Right ventricle myocardium superior (tissue), 1 donor: ENCODE measurements at places on chromosomes 16 and 17.

GRCh38 chr16:30458561-30459394 lies 13.1 kb upstream of the SEPHS2 start:
- peak; percentile 71 for DNase-seq

GRCh38 chr16:27199235-27199586 lies 4.1 kb upstream of the KDM8 start:
- no peak for DNase-seq

DNA sequence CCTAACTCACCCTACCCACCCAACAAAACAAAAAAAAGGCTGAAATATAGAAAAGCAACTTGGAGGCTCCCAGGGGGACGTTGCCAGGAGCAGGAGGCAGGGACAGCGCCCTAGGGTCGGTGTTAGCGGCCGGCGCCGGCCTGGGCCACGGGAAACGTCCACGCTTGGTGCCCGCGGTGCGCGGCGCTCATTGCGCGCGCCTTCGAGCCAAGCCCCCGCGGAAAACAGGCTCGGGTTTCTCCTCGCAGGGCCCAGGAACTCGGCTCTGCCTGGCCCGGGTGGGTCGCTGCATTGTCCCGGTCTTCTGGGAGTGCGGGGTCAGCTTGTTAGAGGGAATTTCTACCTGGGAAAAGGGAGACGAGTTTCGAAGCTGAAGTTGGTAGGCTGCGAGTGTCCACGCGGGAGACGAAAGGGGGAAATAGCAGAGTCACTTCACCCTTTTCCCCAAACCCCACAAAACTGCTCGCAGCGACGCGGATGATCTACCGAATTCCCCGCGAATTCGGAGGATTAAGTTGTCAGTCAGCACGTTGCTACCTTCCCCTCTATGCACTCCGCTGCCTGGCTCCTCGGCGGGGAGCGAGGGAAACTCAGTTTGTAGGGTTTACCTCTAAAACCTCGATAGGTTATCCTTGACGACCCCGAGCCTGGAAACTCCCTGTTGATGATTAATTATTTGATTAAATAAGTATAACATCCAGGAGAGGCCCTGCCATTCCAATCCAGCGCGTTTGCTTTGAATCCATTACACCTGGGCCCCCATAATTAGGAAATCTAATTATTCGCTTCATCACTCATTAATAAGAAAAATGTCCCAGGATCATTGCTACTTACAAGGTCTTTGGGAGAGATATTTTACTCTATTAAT lies 751 bp upstream of the FOXC2 start:
- no peak for DNase-seq

- DNase-seq, result no peak
Measured at GRCh38 chr17:36509272-36509985, 22.9 kb downstream of the ZNHIT3 start.

GRCh38 chr17:59483860-59484259 lies 81.5 kb upstream of the DHX40 start:
- DNase-seq, result no peak

GRCh38 chr17:55648086-55648485 lies 74.6 kb downstream of the TMEM100 start:
- no peak for DNase-seq

GRCh38 chr17:28925912-28926365 lies 23.1 kb upstream of the DHRS13 start:
- no peak for DNase-seq

- DNase-seq, result no peak
Measured at GRCh38 chr16:84990782-84991181, 20.6 kb downstream of the ZDHHC7 start.

DNA sequence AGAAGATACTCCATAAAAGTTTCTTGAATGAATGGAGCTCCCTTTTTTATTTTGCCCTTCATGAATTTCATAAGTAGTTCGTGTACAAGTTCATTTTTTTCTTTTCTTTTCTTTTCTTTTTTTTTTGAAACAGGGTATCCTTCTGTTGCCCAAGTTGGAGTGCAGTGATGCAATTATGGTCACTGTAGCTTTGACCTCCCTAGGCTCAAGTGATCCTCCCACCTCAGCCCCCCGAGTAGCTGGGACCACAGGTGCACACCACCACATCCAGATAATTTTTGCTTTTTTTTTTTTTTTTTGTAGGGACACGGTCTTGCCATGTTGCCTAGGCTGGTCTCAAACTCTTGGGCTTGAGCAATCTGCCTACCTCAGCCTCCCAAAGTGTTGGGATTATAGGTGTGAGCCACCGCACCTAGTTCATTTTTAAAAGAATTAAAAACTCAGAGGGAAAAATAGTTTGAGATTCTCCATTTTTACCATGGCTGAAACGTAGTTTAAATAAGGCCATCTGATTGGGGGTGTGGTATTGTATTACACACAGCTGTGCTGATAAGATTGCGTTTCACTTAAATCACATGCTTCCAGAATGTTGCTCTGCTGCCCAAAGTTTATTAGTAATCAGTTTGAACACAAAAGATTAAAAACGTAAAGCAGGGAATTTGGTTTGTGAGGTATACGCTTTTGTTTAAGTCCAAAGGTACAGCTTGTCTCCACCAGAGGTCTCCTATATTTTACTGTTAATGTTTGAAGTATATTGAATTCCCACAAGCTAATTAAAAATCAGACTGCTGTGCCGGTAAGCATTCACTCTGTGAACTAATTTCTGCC lies 154.1 kb downstream of the SOCS1 start:
- DNase-seq, result no peak

- no peak for DNase-seq
Measured at GRCh38 chr17:32916134-32916533, 11.8 kb upstream of the TMEM98 start.
